RWPE2 (cell line): ENCODE measurements at places on chromosomes 7 and 10.

DNA sequence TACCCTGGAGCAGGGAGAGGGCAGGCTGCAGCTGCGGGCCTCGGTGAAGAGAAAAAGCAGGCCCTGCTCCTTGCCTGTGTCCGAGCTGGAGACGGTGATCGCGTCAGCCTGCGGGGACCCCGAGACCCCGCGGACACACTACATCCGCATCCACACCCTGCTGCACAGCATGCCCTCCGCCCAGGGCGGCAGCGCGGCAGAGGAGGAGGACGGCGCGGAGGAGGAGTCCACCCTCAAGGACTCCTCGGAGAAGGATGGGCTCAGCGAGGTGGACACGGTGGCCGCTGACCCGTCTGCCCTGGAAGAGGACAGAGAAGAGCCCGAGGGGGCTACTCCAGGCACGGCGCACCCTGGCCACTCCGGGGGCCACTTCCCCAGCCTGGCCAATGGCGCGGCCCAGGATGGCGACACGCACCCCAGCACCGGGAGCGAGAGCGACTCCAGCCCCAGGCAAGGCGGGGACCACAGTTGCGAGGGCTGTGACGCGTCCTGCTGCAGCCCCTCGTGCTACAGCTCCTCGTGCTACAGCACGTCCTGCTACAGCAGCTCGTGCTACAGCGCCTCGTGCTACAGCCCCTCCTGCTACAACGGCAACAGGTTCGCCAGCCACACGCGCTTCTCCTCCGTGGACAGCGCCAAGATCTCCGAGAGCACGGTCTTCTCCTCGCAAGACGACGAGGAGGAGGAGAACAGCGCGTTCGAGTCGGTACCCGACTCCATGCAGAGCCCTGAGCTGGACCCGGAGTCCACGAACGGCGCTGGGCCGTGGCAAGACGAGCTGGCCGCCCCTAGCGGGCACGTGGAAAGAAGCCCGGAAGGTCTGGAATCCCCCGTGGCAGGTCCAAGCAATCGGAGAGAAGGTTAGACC, 138.0 kb upstream of the STK17A start:
- no peak for DNase-seq

DNA sequence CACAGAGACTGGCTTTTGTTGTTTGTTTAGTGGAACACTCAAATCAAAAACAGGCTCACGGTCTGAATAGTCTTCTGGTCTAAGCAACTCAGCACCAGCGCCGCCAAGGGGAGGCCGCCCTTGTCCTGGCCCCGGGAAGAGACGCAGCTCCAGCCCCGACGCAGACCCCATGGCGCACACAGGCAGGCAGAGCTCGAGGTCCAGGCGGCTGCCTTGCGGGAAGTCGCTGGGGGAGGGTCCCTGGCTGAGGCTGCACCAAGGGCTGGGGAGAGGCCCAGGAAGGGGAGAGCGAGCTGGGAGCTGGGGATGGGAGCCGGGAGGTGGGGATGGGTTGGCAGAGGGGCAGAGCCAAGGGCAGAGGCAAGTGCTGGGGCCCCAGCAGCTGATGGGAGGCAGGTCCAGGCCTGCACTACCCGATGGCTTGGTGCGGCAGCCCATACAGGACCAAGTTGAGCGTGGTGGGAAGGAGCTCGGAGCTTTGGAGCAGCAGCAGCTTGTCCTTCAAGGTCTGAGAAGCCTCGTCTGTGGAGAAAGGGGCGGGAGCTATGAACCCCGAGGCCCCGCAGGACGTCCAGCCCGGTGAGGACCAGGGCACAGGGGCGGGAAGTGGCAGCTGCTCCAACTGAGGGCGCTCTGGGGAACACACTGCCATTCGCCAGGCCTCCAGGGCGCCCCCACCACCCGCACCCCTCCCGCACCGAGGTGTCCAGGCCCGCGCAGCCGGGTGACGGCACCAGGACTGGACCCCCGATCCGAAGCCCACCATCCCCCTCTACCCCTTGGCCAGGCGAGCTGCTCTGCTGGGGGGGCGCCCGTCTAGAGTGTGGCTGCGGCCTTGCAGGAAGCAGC, 22.7 kb upstream of the NKX6-2 start:
- peak; percentile 63 for DNase-seq

DNA sequence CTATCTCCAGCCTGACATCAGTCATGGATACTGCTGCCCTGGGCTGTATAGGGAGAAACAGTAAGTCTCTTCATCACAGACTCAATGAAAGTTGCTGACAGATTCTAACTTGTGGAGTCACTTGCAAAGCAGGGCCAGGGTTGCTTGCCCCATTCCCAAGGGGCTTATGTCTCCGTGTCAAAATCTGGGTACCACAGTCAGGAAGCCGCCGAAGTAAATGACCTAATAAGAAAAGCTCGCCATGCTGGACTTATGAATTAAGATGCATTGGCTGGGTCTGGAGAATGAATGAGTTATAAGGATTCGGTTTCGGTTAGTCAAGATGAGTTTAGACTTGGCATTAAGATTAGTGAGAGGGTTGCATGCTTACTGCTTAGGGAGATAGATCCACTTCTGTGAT, 10.8 kb upstream of the OR6V1 start:
- no peak for DNase-seq

DNA sequence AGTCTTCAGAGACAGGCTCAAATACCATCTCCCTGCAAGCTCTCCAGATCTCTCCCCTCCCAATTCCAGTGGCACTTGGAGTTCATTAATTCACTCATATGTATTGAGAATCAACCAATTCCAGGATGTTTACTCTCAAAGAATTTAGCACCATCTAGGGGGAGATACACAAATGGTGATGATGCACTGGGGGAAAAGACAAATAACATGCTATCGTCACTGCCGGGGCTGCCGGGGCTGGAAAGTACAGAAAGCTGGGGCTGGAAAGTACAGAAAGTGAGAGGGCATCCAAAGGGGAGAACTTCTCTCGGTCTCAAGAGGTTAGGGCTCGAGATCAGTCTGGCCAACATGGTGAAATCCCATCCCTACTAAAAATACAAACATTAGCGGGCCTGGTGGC, 118.7 kb downstream of the MKX start:
- DNase-seq, result no peak

DNA sequence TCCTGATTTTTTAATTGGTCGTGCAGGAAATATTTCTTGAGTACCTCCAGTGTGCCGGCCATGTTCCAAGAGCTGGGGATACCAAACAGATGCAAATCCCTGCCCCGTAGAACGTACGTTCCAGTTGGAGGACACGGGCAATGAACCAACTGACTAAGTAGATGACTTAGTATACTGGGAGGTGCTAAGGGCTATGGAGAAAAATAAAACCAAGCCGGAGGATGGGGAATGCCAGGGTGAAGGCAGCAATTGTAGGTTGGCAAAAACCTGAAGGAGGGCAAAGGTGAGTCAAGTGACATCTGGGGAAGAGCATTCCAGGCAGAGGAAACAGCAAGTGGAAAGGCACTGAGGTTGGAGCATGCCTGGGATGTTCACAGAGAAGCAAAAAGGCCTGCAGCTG, 6.8 kb upstream of the VSIR start:
- DNase-seq, result no peak

DNA sequence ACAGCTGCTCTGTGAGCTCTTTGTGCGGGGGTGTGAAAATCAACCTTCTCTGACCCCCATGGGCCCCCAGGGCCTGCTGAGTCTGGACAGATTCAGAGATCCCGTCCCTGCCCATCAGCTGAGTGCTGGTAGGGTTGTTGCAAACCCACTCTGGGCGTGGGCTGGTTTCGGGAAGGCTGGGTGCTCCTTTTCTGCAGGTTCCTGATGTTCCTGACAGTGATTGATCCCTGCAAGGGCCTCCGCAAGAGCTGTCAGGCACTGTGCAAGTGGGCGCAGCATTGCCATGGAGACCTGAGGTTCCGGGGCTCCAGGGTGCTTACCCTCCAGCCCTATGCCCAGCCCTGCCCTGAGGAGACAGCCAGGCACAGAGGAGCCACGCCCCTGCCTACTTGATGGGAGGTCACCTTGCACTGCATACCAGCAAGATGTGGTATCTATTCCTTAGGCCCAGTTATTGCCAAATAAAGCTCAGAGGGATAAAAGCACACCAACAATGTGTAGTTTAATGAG, 44.3 kb upstream of the INPP5A start:
- peak; percentile 57 for DNase-seq

DNA sequence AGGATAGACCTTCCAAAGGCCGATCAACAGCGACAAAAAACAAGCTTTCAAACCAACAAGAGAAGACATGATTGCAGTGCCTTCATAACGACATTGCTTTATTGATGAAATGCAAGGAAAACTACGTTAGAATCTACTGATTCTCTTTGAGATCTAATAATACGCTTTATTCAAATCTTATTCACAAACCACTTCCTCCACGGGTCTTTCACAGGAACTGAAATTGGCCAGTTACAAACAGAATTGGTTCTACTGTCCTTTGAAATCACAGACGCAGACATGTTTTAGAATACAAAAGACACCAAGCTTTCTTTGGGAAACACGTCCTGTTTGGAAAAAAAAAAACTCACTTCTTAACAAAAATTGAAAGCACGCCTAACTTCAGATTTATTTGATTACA, 74.7 kb upstream of the SEPHS1 start:
- DNase-seq, result no peak

GRCh38 chr10:71622616-71623015, 97.0 kb downstream of the C10orf105 start:
- no peak for DNase-seq

- no peak for DNase-seq
Observed at GRCh38 chr10:29078919-29079318, 210.0 kb upstream of the LYZL1 start.

DNA sequence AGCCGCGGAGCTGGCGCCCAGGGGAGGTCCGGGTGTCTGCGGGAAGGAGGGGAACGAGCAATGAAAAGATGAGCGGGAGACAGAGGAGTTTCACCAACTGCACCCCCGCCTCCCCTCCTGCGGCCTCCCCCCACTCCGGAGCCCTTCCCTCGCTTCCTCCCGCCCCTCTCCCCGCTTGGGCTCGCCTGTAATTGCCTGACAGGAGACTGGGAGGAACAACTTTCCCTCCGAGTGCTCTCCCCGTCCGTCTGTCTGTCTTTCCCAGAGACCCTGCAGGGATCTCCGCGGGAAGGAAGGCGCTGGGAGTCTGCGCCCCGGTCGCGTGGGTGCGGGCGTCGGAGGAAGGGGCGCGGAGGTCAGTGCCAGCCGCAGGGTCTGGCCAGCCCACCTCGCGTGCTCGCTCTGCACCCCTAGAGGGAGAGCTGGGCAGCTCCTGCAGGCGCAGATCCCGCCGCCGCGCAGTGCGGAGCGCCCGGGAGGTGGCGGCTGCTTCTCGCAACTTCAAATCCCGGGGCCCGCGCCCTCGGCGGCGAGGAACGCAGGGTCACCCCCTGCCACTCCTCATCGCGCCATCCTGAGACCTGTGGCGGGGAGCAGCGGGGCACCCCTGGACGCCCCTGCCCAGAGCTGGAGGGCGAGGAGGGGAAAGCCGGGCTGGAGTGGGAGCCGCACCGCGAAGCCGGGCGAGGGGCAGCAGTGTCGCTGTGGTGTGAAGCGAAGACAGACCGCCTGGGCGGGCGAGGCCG, 511 bp upstream of the NRP1 start:
- DNase-seq, result peak; percentile 79

DNA sequence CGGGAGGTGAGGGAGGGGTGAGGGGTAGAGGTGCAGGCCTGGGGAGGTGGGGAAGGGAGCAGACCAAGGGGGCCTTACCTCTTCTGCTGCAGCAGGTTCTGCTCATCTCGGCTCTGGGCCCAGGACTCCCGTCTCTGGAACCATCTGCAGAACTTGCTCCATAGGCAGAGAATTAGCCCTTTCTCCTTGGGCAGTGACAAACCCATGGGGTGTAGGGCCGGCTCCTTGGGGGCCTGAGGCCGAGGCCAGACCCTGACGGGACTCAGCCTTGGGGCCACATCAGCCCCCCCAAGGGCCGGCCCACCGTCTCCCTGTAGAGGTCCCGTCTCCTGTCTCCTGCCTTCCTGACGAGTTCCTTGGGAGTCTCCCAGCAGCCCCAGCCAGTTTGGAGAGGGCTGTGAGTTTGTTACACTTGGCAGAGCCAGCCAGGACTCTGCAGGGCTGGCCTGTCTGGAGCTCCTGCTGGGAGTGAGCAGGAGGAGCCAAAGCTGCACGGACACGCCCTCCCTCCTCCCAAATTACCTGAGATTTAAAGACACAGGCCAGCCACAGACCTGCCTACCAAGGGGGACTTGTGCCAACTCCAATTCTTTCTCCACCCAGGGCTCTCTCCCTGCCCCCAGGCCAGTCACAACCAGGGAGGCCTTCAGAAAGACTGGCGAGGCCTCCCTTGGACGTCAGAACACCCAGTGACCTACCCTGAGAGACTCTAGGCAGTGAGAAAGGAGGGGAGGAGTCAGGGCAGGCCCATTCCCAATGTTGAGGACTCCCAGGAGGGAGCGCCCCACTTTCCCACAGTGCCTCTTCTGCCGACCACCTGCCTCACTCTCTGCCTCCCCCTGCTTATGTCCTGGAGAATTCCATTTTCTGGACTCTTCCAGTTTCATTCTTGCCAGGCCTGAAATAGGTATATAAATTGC, at the start of gene TRPV6:
TRPV6 (minus strand) TSS at position 435 of the 920 bp plus-strand sequence.
- DNase-seq, result no peak

- no peak for DNase-seq
Observed at GRCh38 chr7:19400758-19401254, 255.6 kb upstream of the FERD3L start.

DNA sequence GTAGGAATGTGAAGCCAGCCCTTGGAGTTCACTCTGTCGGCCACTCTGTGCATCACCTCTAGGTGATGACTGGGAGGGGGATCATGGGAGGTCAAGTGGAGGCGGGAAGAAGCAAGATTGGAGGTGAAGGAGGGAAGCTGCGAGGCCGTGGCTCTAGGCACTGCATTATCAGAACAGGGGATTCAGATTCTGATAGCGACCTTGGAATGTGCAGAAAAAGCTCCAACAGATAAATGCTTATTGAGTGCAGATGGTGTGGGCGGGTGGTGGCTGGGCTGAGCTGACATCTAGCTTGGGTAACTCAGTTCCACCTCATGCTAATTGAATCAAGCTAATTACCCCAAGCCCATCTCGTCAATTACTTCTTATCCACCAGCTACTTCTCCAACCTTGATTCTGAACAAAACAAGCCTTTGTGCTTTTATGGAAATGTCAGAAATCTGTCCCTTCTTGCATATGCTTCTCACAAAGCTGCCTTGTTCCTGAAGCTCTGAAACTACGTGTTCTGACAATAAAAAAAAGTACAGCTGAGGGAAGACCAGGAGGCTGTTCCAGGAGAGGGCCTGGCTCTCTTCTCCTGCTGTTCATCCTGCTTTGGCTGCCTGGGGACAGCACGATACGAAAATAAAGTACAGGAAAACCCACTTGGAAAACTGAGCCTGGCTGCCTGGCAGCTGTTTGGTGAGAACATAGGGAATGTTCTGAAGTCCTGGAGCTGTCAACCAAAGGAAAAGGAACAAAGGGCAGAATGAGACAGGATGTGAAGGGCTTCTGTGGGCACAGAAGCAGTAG, 27.5 kb downstream of the STRA8 start:
- no peak for DNase-seq

GRCh38 chr7:105827151-105827875, 49.1 kb downstream of the ATXN7L1 start:
- DNase-seq, result no peak

DNA sequence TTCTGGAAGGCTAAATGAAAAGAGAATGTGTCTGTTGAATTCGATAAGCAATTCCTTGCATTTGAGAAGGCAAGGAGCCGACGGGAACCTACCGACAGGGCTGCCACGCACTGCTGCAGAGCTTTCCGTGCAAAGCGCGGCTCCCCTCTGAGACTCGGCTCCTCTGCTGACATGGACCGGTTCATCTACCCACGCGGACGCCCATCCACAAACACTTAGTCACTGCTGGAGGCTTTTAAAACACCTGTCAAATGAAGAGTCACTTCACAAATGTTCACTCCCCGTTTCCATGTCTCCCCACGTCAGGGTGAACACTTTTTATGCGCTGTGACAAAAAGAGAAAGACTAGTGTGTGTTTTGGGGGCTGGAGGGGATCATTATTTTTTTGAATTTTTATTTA, 32.0 kb downstream of the AMZ1 start:
- no peak for DNase-seq

- DNase-seq, result no peak
Observed at GRCh38 chr7:155437836-155438235, 20.1 kb upstream of the EN2 start.
